H9 (cell line): ENCODE measurements at places on chromosomes 4 and X.

GRCh38 chrX:112473654-112474053 is 206.1 kb downstream of the LHFPL1 start:
- peak; percentile 36 for DNase-seq

GRCh38 chrX:9701790-9702189 is 63.9 kb downstream of the GPR143 start:
- DNase-seq = no peak

DNA sequence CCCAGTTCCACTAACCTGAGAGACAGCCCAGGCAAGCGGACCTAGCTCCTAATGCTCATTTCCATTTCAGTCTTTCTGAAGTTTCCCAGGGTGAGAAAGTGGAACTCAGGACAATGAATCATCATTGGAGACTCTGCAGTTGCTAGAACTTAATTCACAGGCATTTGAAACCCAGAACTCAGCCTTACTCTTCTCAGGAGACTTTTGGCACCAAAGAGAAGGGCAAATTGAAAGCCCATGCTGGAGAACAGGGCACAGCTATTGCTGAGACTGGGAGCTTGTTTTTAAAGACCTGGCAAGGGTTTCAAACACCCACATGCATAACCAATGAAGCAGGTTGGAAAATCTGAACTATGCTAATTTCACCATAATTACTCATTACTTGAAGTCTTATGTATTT is 36.0 kb downstream of the BST1 start:
- DNase-seq = no peak

DNA sequence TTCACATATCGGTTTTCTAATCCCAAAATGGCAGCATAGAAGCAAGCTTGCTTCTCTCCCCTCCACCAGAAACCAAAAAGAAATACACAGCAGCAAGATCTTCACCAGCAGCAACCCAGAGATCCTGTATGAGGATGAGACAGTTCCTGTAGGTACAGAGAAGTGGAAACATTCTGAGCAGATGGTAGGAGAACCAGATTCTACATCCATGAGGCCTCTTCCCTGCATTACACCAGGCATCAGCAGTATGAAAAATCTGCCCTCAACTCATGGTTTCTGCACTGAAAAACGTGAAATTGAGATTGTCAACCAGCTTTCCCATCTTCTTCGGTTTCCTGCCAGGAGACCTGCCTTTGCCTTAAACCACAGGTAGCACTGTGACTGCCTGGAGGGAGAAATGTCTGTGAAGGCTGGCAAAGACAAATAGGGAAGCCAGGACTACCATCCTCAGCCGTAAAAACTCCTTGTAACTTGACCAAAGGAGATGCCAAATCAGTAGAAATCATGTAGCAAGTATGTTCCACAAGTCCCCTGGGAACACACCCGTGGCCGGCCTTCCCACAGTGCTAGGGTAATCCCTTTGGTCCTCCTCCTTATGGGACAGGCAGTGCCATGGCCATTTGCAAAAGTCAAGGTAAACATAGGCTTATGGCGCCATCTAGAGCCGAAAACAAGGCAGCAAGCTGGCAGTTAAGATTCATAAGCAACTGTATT is 24.0 kb upstream of the MTHFD2L start:
- peak; percentile 72 for DNase-seq

- DNase-seq = no peak
These were observed 109.4 kb downstream of the SMIM20 start for GRCh38 chr4:26023203-26023972.
